NCI-H446 (cell line): ENCODE measurements at places on chromosomes 12 and 14.

DNA sequence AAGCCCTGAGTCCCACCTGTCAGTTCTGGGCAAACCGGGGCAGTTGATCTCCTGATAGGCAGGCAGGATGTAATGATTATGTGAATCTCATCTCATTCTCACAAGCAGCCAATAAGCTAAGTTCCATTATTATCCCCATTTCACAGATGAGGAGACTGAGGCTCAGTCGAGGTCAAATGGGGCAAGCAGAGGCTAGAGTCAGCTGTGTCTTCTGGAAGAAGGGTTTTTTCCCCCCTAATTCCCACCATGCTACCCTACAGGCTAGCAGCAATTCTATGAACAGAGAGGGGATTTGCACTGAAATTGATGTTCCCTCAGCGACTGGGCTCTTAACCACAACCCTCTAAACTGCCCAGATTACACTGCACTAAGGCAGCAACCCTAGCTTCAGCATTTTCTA is 93.8 kb upstream of the MAP1LC3B2 start:
- no peak for DNase-seq

DNA sequence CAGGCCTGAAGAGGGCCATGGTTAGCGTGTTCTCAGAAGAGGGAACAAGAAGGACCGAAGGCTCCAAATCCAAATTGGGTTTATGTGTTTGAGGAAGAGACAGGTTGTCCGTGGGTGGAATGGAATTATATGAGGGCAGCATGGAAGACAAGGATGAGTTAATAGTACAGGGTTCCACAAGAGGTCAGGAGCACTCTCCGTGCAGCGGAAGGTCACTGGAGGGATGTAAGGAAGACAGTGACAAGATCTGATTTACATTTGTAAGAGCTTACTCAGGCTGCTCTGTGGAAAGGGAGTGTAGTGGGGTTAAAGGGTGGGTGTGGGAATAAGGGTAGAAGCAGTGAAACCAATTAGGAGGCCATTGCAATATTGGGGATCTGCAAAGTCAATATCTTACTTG is 97.0 kb downstream of the TPH2 start:
- DNase-seq: no peak

GRCh38 chr14:104130974-104131651 is 7.3 kb upstream of the KIF26A start:
- DNase-seq: peak; percentile 95

DNA sequence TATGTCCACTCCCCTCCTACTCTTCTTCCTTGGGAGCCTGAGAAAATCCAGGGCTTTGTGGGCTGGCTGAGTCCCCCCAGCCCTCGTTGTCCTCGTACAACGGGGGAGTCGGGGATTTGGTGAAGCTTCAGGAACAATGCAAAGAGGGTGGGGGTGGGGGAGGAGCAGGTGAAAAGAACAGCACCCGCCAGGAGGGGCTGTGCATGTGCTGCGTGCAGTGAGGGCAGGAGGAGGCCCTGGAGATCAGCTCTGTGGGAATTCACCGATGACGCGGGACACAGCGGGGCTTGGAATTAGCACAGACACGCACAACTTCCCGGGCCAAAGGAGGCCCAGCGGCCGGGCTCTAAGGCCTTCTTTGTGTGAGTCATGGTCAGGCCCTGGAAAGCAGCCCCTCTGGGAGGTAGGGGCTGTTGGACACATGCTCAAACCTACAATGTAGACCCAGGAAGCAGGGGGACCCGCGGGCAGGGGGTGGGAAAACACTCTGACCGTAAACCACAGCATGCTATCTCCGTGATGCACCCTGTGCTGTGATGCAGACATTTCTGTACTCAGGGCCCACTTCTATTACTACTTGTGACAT is 32.8 kb downstream of the RBM19 start:
- DNase-seq: no peak

- no peak for DNase-seq
Measured at GRCh38 chr14:105258846-105259245, 10.5 kb downstream of the BTBD6 start.

- no peak for DNase-seq
Measured at GRCh38 chr12:100164153-100164704, 21.6 kb upstream of the BLTP3B start.
